NCI-H1417 treated with DMSO at 0.1 percent for 48 hours (cell line): ENCODE measurements at places on chromosomes 7 and 10.

- DNase-seq, result no peak
Observed at GRCh38 chr7:79968077-79968648, 166.5 kb upstream of the GNAI1 start.

DNA sequence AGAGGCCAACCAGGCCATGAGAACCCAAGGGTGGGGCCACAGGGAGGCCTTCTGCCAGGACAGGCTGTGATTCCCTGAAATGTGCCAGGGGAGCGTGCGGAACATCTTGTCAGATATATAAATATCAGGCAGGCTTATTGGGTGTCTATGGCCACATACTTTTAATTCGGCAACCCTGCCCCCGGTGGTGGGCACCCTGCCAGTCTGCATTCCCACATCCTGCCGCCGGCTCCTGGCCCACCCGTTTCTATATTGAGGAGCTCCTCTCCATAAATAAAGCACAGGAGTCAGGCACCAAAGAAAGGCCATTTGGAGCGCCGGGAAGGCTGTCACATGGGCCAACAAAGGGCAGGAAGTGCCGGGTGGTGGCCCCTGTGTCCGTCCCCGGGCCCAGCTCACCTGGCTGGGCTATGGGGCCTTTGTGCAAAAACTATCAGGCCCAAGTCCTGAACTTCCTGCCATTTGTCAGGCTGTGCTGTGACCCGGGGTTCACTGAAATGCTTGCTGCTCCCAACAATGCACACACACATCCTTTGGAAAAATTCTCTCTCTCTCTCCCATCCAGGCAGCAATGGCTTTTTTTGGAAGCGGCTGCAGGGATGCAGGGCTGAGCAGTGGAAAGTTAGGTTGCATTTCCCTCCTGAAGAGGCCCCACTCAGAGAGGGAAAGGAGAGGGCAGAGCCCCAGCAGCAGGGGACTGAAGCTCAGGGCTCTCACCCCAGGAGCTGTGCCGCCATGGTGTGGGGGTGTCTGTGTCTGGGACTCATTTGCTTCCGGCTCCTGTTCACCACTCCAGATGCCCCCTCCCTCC, 25.0 kb upstream of the PODXL start:
- no peak for DNase-seq

DNA sequence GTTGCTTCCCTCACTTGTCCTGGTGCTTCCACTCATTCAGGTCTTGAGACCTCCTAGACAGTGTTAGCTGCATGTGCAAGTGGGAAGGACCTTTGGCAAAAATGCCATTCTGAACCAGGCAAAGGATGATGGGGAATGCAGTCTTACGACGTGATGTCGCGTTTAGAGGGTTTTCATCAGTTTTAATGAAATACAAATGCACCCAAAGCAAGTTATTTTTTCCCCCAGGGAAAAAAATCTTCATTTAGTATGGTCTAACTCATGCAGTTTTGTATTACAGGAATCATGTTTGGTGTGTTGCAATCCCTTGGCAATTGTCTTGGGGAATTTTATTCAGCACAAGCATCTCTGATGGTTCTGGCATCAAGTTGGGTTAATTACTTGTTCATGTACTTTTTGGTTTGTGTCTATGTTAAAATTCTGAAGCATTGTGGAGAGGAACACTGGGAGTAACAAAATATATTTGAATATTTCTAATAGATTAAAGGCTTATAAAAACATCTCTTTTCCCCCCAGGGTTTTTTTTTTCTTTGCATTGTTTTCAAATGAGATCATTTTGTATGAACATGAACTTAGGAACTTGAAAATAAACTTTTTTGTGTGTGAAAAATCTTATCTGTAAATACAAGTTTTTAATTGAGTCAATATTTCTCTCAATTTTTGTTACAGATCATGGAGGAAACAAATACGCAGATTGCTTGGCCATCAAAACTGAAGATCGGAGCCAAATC, 188.9 kb downstream of the BICC1 start:
- no peak for DNase-seq

GRCh38 chr10:71691405-71691804, 28.2 kb downstream of the C10orf105 start:
- no peak for DNase-seq

DNA sequence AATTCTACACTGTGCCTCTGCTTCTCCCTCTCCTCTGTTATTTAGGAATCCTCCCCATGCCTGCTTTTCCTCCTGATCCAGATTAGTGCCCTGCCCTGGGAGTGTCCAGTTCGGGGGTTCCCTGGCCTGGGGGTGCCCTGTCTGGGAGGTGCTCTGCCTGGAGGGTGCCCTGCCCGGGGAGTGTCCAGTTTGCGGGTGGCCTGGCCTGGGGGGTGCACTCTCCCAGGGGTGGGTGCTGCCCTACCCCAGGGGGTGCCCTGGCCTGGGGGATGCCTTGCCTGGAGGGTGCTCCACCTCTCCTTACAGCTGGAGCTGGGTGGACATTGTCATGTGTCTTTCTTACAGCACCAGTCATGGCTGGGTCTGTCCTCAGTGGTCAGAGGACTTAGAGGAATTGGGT, 20.2 kb downstream of the RAMP3 start:
- no peak for DNase-seq

GRCh38 chr10:51273574-51273973, 199.3 kb downstream of the PRKG1 start:
- DNase-seq, result no peak

DNA sequence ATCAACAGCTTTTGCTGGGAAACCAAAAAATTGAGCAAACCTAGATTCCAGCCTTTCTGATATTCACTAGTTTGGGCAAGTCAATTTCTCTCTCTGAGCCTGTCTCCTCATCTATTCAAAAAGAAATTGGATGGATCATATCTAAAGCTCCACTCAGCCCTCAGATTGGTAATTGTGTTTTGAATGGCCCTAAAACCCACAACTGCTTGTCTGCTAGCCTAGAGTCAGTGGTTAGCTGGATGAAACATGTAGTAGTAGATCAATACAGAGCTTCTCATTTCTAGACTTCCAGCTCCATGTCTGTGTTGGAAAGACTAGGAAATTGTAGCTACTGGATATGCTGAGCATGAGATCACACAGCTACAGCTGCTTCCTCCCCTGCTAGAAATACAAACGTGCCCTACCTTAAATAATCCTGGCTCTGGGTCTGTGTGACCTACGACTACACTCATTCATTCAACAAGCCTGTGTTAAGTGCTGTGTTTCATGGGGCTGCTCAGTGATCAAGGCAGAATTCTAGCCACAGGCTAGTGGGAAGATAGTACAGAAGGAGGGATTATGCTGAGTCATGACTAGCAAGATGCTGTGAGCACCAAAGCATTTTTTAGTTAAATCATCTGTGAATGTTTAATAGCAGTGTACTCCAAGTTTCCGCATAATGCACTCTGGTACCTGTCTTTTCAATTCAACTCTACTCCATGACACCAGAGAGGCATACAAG, 15.7 kb downstream of the DNTT start:
- DNase-seq, result no peak

DNA sequence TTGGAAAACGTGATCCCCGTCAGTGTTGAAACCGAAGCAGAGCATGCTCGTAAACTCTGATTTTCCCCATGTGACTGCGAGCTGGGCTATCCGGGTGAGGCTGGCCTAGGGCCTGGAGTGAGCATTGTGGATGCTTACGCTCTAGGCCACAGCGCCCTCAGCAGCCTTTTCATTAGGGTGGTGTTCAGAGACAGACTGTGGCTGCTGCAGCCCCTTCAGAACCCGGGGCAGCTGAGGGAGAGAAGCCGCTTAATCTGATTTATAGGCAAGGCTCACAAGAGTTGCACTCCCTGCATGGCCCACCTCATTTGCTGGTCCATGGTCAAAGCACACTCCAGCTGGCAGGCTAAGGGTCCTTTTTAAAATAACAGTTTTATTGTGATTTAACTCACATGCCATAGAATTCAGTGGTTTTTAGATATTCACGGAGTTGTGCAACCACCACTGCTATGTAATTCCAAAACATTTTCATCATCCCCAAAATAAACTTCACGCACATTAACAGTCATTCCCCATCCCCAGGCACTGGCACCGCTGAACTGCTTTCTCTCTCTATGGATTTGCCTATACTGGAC, 72.5 kb downstream of the SYPL1 start:
- no peak for DNase-seq

GRCh38 chr10:16756561-16757221, 60.5 kb downstream of the RSU1 start:
- DNase-seq, result no peak

GRCh38 chr7:44398511-44398911, 73.1 kb upstream of the CAMK2B start:
- DNase-seq, result no peak

GRCh38 chr7:18680576-18680975, 185.0 kb downstream of the HDAC9 start:
- no peak for DNase-seq

- no peak for DNase-seq
Observed at GRCh38 chr7:102459221-102459844, 5.3 kb downstream of the ALKBH4 start.

DNA sequence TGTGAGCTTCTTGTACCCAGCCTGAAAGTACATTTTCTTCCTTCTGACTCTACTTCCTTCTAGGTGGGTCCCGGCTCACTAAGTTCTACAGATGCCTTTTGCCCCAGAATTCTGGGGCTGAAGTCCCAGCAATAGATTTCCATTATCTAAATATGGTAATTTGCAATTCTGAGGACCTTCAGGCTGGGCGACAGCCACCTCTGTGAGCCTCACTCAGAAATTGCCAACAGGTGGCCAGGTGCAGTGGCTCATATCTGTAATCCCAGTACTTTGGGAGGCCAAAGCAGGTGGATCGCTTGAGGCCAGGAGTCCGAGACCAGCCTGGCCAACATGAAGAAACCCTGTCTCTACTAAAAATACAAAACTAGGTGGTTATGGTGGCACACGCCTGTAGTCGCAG, 23.7 kb downstream of the CREM start:
- no peak for DNase-seq

DNA sequence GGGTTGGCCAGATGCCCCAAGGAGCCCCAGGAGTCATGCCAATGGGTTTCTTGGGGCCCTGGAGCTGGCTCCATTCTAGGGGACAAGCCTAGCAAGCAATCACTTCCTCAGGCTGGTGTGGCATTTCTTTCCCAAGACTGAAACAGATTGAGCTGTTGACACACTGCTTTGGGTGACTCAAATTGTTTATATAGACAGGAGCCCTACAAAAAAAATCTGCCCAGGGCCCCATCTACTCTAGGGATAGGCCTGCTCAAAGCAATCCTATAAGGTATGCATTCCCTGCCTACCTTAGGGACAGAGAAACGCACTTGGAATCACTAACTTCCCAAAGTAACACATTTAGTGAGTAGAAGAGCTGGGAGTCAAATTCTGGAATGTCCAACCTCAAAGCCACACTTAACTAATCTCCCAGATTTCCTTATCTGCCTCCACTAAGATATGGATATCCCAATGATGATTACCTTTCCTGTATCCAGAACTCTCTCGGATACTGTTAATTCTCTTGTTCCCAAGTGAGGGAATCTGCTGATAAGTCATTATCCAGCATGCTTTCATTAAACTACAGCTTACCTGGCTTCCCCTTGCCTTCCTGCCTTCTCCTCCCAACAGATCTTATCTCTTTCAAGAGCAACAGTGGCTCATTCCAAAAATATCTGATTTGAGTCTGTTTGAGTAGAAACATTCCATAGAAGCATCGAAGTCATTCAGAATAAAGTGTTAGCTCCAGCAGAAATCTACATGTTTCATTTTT, 3.1 kb downstream of the ABLIM1 start:
- DNase-seq, result no peak
